GM23248 (cell line): ENCODE measurements at places on chromosomes 11 and 22. TPM values are rescaled to one million over a fixed set of nuclear protein-coding genes. Genes with fewer than 3 reads are reported as not detected.

DNA sequence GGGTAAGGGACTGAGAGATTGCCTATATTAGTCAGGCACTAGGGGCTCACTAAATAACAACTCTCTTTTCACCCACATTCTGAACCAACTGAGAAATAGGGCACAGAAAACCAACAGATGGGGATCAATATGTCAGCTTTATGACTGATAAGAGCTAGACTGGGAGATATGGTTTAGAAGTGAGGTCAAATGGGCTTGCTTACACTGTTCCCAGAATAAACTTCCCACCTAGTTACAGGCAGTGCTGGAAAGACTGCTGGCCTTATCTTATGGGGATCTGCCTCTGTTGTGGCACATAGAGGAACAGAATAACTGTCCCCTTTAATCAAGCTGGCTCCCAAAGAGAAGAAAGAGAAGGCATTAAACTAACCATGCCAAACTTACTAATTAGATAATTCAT lies 10.6 kb upstream of the RRAS2 start:
- DNase-seq: no peak

DNA sequence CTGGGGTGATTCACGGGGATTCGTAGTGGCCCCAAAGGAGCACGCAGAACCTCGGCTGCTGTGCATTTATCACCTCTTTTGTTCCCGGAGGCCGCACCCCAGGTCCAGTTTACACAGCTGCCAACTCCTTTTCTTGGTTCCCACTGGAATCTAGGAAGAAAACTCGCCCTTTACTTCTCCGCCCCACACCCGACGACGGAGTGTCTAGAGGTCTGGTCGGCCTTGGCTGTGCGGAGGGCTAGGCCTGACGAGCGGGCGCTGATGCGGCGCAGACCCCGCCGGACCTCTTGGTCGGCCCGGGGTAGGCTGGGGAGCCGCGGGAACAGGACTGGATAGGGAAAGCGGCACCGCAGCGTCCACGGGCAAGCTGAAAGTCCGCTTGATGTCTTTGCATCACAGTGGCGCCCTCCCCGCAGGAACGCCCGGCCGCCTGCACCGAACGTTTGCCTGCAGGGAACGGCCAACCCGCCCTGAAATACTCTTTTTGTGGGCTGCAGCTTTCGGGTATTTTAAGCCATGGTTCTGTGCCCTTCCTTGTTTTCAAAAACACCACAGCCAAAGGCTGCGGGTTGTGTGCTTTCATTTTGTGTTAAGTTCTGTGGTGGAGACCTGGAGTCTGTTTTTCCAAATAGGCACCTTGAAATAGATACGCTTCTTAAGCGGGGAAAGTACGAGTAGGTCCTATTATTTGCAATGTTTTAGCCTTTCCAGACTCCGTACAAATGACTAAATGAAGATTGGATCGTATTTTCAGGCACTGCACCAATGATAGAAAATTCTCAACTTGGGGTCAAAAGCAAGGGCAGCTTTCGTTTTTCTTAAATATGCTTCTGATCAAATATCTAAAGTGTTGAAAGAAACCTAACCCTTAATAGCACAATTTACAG lies 829 bp upstream of the ZBED5 start:
- peak; percentile 94 for DNase-seq

DNA sequence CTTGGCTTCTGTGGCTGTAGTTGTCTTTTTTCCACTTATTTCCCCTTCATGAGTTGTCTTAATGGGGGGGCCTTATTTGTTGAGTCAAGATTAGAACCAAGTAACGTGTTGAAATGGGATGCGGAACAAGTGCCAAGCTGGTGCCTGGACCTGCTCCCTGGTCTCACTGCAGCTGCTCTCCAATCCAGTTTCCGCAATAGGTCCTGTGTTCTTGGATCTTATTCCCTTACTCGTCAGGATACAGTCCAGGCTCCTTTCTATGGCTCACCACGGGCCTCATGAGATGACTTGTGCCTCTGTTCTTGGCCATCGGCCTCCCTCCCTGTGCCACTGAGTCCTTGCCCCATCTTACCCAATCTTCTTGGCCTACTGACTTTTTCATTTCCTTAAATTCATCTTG lies 159.6 kb upstream of the CADM1 start:
- DNase-seq: no peak

GRCh38 chr11:117510646-117511045 lies 183.0 kb downstream of the CEP164 start:
- no peak for DNase-seq

DNA sequence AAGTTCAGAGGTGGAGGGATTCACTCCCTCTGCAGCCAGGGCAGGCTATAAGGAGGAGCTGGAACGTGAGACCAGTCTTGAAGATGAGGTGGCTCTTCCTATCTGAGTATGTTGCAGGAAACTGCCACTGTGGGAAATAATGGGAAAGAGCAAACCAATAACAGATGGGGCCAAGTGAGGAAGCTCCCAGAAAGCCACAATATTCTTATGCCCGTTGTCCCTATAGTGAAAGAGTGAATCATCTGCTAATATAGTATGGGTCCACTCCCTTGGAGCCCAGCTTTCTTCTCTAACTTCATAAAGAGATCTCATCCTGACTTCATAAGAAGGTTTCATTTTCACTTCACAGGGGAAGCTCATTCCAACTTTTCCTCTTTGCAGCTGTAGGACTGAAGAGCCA lies 206.4 kb downstream of the BLID start:
- peak; percentile 79 for DNase-seq

DNA sequence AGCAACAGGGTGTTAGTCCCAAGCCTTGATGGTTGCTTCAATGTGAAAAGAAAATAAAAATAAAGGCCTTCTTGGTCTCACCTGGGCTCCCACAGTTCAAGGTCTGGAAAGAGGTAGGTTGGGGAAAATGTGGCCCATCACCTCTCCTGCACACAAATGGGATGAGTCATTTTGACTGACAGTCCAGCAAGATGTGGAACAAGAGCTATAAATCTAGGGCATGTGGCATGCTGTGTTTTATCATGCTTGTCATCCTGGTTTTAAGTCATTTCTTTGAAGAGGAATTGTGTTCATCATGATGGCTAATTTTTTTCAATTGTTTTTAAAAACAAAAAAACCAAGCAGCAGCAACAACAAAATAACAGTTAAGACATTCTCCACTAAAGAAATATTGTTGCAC lies 503.7 kb downstream of the NTM start:
- no peak for DNase-seq

DNA sequence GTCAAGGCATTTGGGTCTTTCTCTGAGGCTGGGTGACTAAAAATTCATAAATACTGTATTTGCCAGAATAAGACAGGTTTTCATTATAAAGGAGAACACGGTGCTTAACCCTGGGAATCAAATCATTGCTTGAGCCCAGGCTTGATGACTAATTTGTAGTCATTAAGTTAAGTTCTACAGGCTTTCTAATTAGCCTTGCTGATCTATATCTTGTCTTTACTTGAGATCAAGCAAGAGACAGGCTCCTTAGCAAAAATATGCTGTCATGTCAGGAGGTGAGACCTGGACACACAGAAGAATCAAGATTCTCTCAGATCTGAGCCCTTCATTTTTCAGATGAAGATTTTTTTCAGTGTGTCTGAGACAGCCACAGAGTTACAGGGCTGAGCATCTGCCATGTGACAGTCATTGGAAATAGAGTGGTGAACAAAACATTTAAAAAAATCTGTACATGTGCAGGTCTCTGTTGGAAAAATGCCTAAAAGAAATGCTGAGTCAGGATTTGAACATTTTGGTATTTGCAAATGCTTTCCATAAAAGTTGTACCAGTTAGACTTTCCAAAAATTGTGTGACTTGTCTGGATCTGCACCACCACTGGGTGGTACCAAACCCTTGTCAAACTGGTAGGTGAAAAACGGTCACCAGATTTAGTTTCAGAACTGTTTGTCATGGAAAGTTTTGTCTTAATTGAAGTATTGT lies 14.6 kb downstream of the ACAT1 start:
- DNase-seq: peak; percentile 56

- DNase-seq: no peak
Measured at GRCh38 chr22:46409631-46410210, 74.2 kb downstream of the TRMU start.

- peak; percentile 76 for DNase-seq
Measured at GRCh38 chr22:26763633-26764361, 106.4 kb downstream of the MIAT start.

DNA sequence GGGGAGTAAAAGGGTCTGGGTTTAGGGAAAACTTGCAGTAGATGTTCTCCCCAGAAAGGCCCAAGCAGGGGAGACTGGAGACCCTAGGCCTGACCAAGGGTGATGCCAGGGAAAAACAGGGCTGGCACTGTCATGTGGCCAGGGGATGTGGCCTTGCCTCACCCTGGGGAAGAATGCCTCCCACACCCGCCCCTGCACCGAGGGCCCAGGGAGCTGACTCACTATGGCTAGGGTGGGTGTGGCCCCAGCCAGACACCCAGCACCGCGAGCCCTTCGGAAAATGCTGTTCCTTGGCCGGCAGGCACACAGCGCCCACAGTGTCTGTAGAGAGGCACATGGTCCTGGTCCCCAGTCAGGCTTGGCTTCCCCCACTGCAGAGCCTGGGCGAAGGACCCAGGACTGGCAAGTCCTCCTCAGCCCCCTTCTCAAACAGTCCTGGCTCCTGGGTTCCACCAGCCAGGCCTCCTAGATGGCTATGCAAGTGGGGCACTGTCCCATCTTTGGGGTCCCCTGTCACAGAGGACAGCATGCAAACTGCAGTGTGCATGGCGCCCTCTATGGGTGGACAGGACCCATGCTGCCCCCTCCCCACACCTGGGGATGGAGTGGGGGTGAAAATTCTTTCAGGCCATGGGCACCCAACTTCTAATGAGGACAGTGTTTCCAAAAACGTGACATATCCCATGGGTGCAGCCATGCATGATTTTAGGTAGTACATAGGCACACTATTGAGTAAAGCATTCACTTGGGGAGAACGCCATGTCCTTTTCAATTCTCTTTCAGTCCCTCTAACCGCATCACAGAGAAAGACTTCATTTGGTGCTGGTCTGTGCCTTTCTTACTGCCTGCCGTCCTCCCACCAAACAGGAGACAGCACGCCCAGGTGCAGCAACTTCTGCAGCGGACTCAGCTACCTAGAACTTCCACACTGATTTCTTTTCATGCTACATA lies 15.2 kb downstream of the TMPRSS5 start:
- DNase-seq: peak; percentile 91

DNA sequence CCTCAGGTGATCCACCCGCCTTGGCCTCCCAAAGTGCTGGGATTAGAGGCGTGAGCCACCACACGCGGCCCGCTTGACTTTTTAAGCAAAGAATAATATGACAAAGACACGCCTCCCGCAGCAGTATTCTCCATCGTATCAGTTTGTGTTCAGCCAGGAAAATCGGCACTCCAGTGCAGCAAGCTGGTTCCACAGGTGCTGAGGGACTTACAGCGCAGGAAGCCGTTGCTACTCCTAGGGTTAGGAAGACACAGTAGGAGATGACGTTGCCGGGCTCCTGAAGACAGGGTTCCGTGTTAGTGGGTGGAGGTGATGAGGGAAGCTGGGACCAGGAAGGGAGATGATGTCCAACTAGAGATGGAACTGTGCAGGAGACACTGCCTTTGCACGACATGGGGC lies 65.8 kb upstream of the CECR2 start:
- no peak for DNase-seq

KDM2A gene
- total RNA-seq: 23.4 and 34.4 TPM in 2 replicates

SOX6 gene
- under 0.01 TPM in 1 of 2 replicates, not detected in the other for total RNA-seq

SORL1 gene
- total RNA-seq: 0.54 and 0.76 TPM in 2 replicates

ELF5 gene
- not detected in 2 replicates for total RNA-seq

HSPB2 gene
- total RNA-seq: 0.38 and 1.2 TPM in 2 replicates

OR56A3 gene
- total RNA-seq: not detected in 2 replicates

KCNJ5 gene
- total RNA-seq: under 0.01 TPM in 1 of 2 replicates, not detected in the other

ASCL2 gene
- not detected in 2 replicates for total RNA-seq
